Hepatocyte (in vitro differentiated cells): ENCODE measurements at places on chromosomes 4 and X.

DNA sequence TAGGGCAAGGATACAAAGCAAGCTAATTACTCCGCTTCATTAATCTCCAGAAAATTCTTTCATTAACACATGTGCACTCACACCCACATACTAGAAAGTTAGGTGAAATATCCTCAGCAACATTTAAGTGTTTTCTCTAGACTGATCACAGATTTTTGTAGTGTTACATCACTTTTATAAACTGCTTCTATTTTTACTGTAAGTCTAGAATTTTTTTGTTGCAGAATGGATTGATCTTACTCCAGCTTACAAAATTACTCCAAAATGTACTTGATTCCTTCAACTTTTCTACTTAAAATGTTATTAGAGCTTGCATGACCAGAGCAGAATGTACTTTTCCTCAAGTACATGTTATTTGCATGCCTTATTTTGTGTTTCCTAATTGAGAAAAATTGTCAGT is 2325.2 kb downstream of the PCDH7 start:
- no peak for DNase-seq

DNA sequence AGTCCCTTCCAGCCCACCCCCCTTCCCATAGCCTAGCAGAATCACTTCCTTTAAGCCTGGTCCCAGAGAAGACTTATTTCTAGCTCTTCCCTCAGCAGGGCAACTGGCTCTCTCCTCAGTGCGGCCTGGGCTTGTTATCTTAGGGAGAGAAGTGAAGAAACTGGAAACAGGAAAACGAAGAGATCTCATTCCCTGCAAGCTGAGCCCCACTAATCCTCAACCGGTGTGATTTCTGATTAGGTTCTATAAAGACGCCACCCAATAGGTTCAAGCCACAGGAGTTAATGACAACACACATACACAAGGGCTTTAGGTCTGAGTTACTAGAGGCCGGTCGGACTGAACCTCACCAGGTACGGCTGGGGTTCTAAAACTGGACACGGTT is 3.2 kb downstream of the GSX2 start:
- no peak for DNase-seq

DNA sequence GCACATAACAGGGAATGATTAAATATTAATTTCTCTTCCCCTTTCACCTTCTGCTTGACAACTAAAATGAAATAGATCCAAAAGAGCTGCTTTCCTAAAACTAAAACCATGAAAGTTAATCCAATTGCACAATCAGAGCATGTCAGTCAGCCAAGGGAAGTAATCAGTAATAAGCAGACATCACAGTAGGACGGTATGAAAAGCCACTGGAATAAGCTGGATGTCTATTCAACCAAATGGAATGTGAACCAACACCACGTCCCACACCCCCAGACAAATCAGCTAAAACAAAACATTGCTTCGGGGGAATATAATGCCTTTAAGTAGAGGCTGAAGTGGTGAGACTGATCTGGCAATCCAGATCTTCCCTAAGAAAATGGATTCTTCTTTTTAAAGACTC is 859.4 kb upstream of the FTHL17 start:
- no peak for DNase-seq

DNA sequence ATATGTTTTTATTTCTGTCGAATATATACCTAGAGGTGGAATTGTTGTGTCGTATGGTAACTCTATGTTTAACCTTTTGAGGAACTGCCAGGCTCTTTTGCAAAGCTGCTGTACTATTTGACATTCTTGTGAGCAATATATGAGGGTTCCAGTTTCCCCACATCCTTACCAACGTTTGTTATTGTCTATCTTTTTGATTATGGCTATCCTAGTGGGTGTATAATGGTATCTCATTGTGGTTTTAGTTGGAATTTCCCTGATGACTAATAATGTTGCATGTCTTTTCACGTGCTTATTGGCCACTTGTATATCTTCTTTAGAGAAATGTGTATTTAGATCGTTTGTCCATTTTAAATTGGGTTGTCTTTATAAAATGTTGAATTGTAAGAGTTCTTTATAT is 24.5 kb downstream of the REPS2 start:
- DNase-seq: no peak

- no peak for DNase-seq
These were observed 7.7 kb downstream of the AKAP17A start for GRCh38 chrX:1598876-1599790.

GRCh38 chr4:126820631-126821030 is 812.1 kb upstream of the INTU start:
- no peak for DNase-seq

- no peak for DNase-seq
These were observed 67.0 kb upstream of the BCOR start for GRCh38 chrX:40164751-40165150.
